ENCODE measurements at places on chromosomes 12 and 14.

- DNase-seq, result peak; percentile 88
These were observed 42.6 kb upstream of the FOXJ2 start for GRCh38 chr12:7989827-7990491.

GRCh38 chr14:98458702-98459101, 813.3 kb downstream of the BCL11B start:
- no peak for DNase-seq

GRCh38 chr12:92404921-92405320, 259.3 kb upstream of the BTG1 start:
- no peak for DNase-seq

DNA sequence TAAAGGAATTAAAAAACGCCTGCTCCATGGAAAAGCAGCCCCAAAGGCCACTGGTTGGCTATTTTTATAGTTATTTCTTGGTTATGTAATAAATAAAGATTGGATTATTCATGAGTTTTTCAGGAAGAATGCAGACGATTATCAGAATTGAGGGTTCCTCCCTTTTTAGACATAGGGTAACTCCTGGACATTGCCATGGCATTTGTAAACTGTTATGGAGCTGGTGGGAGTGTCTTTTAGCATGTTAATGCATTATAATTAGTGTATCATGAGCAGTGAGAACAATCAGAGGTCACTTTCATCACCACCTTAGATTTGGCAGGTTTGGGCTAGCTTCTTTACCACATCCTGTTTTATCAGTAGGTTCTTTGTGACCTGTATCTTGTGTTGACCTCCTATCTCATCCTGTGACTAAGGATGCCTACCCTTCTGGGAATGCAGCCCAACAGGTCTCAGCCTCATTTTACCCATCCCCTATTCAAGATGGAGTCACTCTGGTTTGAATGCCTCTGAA, 728.7 kb downstream of the GALC start:
- no peak for DNase-seq

DNA sequence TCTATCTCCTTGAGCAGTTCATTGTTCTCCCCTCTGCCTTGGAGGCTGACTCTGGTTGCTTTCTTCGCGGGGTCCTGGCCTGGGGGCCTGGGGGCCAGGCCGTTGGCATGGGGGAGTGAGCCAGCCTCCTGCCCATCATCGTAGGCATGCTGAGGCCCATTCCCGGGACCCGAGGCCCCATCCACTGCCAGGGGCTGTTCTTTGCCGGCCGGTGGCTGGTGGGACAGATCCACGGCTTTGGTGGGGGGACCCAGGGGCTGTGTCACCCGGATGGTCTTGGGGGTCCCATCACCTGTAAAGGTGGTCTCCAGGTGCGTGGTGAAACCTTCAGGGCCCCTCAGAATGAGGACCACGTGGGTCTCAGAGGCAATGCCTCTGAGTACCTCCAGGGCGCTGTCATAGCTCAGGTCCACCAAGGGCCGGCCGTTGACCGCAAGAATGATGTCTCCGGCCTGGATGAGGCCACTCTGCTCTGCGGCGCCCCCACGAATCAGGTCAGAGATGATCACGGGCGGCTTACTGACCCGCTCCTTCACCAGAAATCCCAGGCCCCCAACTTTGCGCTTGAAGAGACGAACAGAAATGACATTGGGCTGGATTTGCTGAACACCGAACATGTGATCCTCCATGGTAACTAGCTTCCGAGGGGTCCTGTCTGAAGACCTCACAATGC, 30.8 kb downstream of the NOS1 start:
- DNase-seq, result no peak

- no peak for DNase-seq
These were observed 78.0 kb downstream of the LRRC74A start for GRCh38 chr14:76904100-76904739.

- DNase-seq, result no peak
These were observed 6.8 kb downstream of the KMT5A start for GRCh38 chr12:123390498-123391426.
